ENCODE measurements at places on chromosomes 11 and 22.

GRCh38 chr11:92852946-92853345 is 116.5 kb upstream of the MTNR1B start:
- DNase-seq = no peak

DNA sequence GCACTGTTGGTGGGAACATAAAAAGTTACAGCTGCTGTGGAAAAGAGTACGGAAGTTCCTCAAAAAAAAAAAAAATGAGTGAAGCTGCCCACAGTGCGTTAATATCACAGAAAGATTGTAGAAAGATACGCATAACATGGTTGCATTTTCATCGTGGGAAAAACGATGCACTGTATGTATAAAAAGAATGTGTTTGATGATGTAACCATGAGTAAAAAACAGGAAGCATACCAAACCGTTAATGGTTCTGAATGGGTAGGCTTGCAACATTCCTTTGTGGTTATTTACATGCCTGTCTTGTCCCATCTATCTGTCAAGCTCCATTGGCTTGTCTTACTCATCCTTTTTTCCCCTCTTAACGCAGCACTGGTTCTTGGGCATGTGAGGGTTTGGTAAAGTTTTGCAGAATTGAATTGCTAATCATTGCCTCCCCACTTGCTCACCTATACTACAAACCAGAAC is 33.8 kb upstream of the DKK3 start:
- DNase-seq = peak; percentile 70

- no peak for DNase-seq
Measured at GRCh38 chr11:97430877-97431276, 1041.1 kb downstream of the JRKL start.

DNA sequence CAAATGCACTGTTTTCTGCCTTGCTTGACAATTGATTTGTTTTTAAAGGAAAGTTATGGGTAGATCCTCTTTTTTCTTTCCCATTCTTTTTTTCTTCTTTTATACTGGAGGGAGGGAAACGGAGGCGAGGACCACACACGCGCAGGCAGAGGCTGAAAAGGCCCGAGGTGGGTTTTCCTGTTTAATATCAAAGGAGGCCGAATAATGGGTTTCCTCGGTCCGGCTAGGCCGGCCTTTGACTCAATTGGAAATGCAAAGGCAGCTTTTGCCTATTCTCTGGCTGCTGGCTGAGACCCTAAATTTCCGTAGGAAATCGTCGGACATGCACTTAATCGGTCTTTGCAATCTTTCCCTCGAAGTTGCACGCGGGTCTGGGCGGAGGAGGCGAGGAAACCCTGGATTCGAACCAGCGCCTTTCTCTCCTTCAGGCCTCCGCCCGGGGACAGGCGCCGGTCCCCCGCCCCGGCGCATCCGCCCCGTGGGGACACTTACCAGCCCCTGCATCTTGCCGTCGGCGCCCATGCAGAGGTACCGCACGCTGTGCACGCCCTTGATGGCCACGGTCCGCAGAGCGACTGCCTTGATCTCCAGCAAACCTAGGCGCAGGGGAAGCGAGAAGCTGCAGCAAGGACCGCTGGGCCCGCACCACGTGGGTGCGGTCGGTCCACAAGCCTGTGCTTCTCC is 911 bp downstream of the FGF19 start:
- DNase-seq = peak; percentile 69

DNA sequence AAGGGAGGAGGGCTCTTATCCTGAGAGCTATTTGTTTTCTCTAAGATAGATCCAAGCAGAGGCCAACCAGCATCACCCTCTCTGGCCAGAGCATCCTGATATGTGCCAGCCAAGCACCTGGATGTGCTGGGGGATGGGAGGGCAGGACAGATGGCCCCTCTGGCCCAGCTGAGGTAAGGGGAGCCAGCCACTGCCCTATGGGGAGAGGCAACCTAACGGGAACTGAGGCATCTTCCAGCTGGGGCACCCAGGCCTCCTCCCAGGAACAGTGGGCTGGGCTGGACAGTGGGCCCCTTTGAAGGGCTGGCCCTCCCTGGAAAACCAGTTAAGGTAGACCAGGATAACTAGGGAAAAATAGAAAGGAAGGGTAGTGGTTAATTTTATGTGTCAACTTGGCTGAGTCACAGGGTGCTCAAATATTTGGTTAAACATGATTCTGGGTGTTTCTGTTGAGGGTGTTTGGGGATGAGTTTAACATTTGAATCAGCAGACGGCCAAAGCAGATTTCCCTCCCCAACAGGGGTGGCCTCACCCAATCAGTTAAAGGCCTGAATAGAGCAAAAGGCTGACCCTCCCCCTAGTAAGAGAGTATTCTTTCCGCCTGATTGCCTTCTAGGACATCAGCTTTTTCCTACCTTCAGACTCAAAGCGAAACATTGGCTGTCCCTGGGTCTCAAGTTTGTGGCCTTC is 595.1 kb downstream of the BUD13 start:
- no peak for DNase-seq

GRCh38 chr22:36257308-36257707 is 4.4 kb downstream of the APOL1 start:
- no peak for DNase-seq

- DNase-seq = no peak
Measured at GRCh38 chr11:2295971-2296912, 5.5 kb downstream of the C11orf21 start.

DNA sequence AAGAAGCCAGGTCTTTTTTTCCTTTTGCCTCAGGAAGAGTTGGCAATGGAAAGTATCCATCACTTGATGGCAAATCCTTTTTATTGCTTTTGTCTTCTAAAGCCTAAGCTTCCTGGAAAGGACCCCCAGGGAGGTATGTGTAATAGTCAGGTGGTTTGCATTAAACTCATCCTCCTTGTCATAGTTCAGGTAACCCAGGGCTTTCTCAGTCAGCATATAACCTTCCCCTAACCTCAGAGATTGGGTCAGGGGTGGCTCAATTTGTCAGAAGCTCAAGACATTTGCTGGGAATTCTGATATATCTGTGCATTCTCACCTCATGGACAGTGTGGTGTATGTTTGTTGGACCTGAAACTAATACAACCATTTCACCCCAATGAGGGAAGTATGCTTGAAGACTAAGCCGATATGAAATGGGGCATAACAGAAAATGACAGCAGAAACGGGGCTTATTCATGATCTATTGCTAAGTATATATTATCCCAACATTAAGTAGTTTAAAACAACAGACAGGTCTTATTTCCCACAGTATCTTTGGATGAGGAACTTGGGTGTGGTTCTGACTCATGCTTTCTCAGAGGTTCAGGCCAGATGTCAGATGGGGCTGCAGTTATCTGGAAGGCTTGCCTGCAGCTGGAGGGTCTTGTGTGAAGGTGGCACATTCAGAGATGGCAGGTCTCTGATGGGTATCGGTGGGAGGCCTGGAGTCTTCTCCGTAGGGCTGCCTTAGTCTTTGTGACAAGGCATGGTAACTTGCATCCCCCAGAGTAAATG is 135.8 kb upstream of the SPON1 start:
- no peak for DNase-seq

DNA sequence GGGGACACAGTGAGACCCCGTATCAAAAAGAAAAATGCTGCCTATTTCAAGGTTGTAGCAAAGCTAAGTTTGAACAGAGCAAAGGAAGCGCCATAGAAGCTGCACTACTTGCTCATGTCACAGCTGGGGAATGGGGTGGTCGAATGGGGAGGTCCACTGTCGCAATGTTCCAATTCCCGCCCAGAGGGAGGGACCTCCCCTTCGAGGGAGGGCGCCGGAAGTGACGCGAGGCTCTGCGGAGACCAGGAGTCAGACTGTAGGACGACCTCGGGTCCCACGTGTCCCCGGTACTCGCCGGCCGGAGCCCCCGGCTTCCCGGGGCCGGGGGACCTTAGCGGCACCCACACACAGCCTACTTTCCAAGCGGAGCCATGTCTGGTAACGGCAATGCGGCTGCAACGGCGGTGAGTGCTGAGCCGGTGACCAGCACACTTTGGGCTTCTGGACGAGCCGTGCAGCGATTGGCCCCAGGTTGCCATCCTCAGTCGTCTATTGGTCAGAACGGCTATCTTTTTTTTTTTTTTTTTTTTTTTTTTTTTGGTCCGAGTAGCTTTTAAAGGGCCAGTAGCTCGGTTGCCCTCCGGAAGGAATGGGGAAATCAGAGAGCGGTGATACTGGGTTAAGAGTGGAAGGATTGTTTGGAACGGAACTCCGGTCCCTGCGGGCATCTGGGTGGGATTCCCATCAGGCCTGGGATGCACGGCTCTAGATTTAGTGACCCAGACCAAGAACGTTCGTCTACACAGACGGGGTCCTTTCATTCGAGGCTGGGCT is at the start of gene HMBS:
Gene HMBS, plus strand, starts transcription at position 219 of the 774 bp plus-strand sequence. Its CDS starts 153 bp downstream, at position 372.
- DNase-seq = peak; percentile 98

- DNase-seq = no peak
Measured at GRCh38 chr11:12150831-12151382, 40.5 kb downstream of the MICAL2 start.

GRCh38 chr11:72970557-72971118 is 156.4 kb downstream of the ATG16L2 start:
- DNase-seq = no peak

- no peak for DNase-seq
Measured at GRCh38 chr22:35684270-35684700, 33.4 kb upstream of the APOL5 start.

DNA sequence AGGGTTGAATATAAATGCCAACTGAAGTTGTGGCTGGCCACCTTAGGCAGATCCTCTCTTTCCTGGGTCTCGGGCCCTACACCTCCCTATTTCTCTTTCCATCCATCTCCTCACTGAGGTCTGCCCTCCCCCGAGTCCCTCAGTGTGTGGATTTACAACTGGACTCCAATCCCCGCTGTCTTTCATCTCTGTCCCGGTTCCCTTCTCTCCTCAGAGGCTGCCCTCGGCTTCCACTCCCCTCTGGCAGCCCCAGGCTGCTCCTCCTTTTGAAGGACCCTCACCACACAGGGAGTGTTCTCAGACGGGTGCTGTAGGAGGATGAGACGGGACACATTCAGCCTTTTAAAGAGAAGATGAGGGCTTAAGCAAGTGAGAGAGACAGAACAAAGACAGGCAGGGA is 167.1 kb downstream of the ST3GAL4 start:
- no peak for DNase-seq

- DNase-seq = no peak
Measured at GRCh38 chr11:56876621-56877275, 112.0 kb upstream of the OR5AK2 start.

DNA sequence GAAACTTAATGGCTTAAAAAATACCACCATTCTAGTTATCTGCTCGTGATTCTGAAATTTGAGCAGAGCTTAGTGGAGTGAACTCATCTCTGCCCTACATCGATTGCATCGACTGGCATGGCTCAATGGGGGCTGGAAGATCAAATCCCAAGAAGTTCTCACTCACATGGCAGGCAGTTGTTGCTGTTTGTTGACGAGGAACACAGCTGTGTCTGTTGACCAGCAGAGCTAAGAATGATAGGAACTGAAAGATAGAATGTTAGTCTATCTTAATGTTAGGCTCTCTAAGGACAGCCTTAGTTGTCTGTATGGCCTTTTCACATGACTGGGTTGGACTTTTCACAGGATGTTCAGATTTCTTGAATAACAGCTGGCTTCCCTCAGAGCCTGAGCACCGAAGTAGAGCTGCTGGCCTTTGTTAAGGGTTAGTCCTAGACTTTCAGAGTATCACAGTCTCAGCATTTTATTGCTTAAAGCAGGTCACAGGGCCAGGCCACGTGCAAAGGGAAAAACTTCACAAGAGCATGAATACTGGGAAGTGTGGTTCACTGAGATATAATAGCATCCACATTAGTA is 31.6 kb upstream of the IZUMO1R start:
- no peak for DNase-seq

DNA sequence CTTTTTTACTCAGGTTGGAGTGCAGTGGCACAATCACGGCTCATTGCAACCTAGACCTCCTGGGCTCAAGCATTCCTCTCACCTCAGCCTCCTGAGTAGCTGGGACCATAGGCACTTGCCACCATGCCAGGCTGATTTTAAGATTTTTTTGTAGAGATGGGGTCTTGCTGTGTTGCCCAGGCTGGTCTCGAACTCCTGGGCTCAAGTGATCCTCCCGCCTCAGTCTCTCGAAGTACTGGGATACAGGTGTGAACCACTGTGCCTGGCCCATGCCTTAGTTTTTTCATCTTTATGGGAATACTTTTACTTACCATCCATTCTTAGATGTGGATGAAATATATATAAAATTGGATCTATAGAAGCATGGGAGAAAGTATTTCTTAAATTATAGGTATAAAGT is 5.2 kb downstream of the PACS1 start:
- DNase-seq = no peak

DNA sequence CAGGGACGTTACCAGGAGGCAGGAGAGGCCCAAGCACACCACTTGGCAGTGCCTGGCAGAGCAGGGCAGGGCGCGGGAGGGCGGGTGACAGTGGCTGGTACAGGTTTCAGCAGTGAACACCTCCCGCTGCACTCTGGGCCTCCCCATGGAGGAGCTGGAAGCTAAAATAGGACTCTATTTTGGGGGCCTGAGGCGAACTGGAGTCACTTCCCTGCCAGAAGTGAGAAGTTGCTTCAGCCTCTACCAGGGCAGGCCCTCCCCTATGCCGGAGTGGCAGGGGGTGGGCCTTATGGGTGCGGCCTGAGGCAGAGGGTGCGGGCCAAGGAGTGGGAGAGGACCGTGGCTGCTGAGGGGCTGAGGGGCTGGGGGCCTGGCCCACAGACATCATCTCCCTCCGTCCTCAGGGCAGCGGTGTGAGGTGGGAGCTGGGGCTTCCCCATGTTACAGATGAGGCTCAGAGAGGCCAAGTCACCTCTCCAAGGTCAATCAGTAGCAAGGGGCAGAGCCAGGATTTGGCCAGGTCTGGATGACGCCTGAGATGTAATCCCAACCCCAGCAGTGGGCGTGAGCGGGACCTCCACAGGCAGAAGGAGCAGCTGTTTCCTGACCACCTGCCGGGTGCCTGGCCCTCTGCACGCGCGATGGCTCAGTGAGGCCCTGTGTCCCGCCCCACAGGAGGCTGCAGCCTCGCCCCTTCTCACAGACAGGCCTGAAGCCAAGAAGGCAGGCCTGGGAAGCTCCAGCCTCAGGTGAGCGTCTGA is 39.3 kb downstream of the KCNJ4 start:
- peak; percentile 12 for DNase-seq

DNA sequence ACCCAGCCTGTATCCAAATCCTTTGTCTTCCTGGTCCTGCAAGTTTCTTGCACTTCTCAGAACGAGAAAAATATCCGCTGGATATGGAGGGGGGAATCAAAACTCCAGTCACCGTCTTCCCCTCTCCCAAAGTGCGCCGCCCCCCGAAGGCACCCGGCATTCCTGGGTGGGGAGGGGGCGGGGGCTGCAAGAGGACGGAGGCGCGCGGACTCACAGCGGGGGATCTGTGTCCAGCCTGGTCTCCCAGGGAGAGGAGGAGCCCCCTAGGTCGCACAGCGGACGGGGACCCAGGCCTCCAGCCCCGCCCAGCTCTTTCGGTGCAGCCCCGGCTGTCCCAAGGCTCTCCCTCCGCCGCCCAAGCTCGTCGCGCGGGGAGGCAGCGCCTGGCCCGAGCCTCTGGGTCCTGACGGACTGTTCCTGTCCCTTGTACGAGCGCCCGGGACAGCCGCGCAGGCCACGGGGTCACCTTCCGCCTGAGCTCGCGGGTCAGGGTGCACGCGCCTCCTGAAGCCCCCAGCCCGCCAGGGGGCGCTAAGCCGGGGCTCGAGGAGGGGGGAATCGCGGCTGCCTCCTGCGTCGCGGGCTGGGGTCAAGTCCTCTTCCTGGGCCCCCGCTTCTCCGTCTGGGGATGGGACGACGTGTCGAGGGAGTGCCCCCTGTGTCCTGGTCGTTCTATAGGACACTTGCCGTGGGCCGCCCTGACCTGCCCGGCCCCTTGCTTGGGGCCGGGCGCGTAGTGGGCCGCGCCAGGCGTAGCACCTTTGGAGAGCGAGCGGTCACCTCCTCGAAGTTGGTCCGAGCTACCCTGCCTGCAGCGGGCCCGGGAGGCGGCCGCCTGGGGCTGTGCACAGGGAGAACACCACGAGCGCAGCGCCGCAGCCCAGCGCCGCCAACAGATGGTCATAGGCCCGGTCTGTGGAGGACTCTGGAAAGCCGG is 2.4 kb upstream of the WNT11 start:
- DNase-seq = peak; percentile 90

GRCh38 chr11:103378931-103379330 is 269.7 kb downstream of the DYNC2H1 start:
- no peak for DNase-seq

All from eye (tissue), 1 donor.